Stimulated activated CD8-positive, alpha-beta memory T cell treated with anti-CD3 and anti-CD28 coated beads, Interleukin-7, amount 100 ng/mL, for 1 hour (primary cell): ENCODE measurements at places on chromosomes 4 and X.

DNA sequence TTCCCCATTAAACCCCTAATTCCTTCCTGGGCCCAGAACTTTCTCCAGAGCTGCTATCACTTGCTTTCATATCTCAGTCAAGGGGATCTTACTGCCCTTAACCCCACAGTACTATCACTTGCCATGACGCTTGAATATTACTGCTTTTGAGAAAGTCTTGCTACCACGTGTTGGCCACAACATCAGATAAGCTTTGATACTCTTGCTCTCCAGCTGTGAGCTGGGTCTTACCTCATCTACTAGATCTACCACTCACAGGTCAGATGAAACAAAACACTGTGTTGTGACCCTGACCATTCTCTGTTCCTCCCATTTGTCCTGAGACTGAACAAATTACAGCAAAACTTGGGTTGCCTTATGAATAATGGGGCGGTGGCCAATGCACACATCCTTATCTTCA, 12.1 kb upstream of the TAPT1 start:
- no peak for DNase-seq

DNA sequence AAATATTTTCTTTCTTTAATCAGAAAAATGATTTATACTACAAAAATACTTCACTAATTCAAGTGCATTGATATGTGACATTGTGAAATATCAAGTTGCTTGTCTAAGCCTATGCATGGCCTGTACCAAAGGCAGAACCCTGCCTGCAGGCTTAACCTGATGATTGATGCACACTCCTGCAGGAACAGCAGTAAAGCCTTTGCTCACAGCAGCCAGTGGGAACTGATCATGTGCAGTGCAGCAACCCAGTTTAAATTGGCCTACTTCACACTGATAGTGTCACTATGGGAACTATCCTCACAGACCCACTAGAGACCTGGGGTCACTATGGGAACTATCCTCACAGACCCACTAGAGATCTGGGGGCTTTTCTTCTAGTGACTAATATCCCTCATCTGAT, 603.8 kb downstream of the RAPGEF2 start:
- no peak for DNase-seq

DNA sequence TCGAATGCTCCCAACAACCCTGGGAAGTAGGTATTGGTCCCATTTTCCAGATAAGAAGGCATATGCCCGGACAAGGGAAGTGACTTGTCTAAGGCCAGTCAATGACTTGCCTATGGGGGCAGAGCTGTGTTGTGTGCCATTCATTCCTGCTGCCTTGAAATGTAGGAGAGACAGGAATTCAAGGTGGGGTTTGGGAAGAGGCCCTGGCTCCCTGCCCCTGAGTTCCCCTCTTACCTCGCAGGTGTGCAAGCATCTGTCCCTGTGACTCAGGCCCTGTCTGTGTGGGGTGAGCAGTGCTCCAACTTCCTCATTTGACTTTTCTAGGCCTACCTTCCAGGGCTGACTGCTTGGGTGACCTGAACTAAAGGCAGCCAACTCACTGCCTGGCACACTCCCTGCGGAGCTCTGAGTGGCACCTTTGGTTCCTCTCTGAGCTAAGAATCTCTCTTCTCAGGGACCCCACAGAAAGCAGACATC, 5.1 kb downstream of the EFNB1 start:
- DNase-seq = no peak

DNA sequence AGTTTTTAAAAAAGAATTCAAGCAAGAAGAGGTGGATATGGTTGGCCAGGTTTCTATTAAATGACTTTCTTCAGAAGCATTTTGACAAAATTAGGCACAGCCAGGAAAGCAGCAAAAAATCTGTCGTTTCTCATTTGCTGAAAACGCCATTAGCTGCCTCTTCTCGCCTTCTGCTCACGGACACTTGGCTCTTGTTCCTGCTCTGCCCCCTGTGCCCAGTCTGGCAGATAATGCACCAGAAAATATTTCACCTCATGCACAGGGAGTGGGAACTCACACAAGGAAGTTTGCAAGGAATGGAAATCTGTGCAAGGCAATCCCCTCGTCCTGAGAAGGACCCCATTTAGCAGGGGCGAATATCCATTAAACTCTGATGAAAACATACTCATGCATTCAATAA, 260.0 kb downstream of the PACRGL start:
- DNase-seq = no peak

DNA sequence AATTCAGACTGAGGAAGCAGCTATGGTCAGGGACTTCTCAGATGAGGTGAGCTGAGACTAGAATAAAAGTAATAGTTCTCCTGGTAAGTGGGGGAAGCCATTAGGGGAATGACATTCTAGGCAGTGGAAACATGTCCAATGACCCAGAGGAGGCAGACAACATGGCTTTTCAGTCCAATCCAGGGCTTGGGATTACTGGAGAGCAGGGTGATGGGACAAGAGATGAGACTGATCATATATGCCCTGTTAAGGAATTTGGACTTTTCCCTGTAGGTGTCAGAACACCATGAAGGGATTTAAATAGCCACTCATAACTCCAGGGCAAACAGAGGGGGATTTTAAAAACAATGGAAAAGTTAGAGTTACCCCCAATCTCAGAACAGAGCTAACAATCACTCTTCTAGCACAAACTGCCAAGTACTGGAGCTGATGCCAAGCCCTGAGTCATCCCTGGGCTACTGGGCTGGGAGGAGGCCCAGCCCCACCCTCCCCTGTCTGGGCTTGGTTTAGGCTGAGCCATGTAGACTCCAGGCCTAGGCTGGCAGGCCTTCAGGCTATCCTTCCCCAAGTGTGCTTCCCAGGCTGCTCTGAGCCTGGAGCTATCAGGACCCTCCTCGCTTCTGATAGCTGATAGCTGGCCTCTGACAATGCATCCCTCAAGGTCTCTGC, 22.7 kb upstream of the MSN start:
- DNase-seq = no peak

- DNase-seq = no peak
Observed at GRCh38 chrX:16807548-16807947, 21.3 kb downstream of the TXLNG start.

DNA sequence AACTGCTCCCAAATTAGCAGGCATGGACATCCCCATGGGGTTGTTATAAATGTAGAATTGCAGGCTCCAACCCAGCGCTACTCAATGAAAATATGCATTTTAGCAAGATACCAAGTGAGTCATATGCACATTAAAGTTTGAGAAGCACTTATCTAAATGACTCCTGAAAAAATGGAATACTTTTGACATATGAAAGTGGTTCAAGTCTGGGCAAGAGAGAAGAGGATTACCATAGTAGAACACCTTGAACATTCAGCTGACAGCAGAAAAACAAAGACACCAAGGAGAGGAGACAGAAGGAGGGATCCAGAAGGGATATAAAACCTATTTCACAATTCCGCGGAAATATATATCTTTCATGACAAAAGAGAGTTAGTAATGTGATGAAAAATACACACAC, 63.2 kb upstream of the CT83 start:
- no peak for DNase-seq

DNA sequence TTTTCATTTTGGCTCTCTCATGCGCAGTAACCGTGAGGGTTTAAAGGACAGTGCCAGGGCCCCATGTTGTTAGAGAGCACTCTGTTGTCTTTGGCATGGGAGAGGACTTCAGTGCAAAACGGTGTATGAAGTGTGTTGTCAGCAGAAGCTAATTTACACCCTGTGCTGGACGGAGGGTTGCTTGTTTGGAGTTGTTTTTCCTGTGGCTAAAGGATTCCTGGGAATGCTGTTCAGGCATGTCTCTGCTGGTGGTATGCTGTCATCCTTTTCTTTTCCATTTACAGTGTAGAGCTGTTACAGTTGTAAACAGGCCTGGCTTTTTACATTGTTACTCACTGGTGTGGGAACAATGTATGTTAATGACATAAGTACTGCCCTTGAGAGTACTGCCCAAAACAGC, 206.3 kb downstream of the CBR4 start:
- DNase-seq = no peak

- no peak for DNase-seq
Observed at GRCh38 chr4:1371176-1372165, 24.5 kb downstream of the UVSSA start.

GRCh38 chr4:13917015-13917414, 289.5 kb upstream of the BOD1L1 start:
- no peak for DNase-seq

- peak; percentile 11 for DNase-seq
Observed at GRCh38 chr4:89024051-89024675, 32.8 kb downstream of the FAM13A start.
